ENCODE measurements at places on chromosomes 4 and X.
A peak's percentile ranks its signal among the peaks of the same experiment; 100 is the strongest.

DNA sequence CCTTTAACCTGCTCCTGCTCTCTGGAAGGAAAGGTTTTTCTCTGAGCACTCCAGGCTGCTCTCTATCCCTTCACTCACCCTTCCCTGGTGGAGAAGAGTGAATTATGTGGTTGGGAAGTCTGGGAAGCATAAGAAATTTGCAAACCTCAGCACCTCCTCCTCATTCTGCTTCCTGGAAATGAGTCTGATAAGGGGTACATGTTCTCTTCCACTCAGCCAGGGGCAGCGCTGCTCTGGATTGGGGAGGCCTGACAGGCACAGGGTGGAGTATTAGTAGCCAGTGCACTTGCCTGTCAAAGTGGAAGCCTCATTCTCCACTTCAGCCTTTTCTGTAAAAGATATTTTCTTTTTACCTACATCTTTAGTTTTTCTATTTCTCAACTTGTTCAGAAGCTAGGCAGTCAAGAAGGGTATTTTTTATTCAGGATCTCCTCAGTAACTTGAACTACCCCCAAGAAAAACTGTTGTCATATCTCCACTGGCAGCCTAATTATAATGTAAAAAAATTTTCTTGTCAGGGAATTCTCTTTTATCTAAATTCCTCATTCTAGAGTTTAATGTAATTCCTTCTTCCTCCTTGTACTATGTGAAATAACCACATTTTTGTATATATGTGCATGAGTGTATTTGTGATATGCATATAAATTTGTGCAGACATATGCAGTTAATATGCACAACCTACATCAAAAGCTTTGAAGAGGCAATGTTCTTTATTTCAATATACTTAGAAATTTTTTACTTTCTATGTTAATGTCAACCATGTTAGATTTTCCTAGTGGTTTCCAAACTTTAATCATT, 15.3 kb downstream of the ADAMTS3 start:
- no peak for DNase-seq

DNA sequence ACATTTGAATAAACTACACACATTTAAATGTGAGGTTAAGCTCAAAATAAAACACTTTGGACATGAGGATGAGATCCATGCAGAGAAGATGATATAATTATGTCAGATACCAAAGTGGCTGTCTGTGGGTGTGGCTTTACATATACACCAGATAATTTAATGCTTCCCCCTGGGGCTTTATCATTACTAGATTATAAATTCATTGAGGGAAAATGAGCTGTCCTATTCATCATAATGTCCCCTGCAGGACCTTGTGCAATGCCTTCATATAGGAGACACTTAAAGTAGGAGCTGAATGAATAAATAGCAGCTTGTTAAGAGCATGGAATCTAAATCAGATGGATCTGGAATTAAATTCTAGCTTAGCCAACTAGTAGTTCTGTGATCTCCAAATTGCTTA, 49.7 kb downstream of the OTC start:
- DNase-seq: no peak

DNA sequence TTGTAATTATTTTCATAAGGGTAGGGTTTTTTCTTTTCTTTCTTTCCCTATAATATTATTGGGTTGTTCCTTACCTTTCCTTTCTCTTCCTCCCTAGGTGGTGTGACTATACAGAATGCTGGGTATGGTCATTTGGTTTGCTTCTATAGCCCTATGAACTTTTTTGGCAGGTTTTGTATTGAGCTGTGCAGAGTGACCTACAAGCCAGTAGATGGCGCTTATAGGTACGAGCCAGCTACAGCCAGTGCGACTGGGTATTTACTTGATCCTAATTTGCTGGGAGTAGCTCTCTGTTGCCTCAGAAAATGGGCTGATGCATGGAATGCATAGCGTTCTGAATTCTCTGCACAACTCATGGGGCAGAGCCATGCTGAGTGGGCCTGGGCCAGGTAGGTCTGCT, 423.3 kb downstream of the MAGEE1 start:
- DNase-seq: no peak

DNA sequence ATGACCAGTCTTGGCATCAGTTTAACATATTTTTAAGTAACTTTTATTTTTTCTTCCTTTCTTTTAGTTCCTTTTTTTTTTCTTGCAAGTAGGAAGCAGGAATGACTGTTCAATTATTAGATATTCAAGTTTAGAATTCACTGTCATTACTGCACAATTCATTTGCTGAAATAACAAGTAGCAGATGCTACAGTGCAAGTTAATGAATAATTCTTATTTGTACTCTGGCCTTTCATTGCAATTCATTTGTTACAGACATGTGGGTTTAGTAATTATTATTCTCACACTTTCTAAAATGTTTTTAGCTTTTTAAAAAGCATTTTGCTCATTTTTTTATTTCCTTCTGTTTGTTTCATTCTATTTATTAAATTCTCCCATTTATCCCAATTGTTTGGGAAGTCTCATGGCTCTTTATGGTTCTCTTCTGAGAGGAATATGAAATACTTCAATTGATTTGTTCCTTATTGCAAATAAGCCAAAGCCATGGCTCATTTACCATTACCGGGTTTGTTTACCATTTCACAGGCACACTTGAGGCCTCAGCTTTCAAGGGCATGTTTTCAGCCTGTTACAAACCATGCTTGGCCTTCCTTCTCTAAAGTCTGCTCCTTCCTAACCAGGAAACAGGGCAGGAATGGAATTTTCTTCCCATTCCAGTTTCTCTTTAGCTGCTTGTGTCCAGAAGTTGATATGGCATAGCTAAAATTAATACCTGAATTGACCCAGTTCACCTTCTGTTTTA, 4.6 kb upstream of the DCAF4L1 start:
- no peak for DNase-seq

DNA sequence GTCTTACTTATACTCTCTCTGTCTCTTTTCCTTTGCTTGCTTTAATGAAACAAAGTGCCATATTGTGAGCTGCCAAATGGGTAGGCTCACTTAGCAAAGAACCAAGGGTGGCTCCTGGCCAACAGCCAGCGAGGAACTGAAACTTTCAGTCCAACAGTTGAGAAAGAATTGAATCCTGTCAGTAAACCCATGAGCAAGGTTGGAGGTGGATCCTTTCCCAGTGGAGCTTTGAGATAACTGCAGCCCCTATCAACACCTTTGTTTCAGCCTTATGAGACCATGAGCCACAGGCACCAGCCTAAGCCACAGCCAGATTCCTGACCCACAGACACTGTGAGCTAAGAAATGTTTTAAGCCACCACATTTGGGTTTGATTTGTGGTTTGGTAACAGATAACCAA, 362.2 kb downstream of the PDGFC start:
- peak; percentile 48 for DNase-seq

- no peak for DNase-seq
Observed at GRCh38 chr4:7549866-7550265, 115.1 kb upstream of the PSAPL1 start.

GRCh38 chrX:13401724-13402123, 81.9 kb upstream of the ATXN3L start:
- DNase-seq: no peak

DNA sequence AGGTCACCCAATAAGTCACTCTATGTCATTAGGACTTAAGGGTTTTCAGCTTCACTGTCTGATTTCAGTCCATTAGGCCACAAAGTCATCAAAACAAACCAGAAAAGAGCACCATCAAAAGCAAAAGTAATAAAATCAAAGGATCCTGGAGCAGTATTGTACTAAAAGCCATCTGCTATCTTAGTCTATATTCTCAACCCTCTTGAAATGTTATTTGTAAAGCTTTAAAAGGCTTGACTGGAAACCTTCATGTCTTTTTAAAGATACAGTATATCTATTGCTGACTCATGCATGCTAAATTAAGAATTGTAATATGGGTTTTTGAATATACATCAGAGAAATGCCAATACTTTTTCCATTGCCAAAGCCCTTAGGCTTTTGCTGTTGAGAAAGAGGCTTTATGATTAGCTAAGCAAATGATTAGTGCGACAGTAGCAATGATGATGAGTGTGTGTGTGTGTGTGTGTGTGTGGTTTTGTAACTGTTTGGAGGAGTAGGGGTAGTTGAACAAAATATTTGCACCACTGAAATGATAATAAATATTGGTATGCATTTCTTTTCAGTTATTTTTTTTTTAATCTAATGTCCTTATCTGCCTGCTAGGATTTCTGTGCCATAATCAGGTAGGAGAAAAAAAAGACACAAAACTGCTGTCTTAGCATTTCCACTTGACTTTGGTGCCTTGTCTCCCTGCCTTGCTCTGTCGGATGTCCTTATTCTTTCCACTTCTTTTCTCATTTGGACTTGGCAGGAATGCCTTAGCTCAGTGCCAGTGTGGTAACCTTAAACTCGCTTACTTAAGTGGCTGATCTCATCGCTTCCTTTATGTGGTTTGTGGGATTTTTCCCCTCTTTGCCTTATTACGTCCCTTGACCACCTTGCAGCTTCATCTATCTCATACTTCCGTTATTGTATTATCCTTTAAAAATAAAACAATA, 119.7 kb downstream of the PCDH7 start:
- DNase-seq: no peak

- DNase-seq: no peak
Observed at GRCh38 chr4:174928575-174929253, 10.6 kb downstream of the ADAM29 start.

DNA sequence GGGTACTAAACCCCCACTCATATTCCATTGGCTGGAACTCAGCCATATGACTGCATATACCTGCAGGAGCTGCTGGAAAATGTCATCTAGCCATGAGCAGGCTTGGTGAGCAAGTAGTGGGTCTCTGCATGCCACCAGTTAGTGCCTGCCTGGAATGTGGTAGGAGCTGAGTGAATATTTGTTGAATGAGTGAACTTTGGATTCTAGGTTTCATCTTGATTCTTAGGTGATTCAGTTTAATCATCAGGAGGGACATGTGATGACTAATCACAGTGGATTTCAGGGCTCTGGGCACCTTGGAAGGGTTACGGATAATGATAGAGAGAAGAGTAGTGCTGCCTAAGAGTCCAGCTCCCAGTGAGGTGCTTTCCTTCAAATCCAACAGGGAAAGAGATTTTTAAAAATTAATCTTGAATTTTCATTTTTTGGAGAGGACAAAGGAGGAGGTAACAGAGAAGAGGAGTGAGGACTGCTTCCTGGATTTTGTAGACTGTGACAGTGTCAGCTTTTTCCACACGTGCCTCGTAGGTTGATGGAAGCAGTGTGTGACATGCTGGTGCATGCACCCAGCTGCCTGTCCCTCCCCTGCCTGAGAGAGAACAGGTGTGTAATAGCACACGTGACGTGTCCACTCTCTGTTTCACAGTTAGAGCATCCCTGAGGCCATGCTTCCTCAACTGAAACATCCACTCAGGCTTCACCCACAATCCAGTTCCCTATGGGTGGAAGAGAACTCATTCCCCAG, 30.4 kb downstream of the NHS start:
- DNase-seq: no peak

DNA sequence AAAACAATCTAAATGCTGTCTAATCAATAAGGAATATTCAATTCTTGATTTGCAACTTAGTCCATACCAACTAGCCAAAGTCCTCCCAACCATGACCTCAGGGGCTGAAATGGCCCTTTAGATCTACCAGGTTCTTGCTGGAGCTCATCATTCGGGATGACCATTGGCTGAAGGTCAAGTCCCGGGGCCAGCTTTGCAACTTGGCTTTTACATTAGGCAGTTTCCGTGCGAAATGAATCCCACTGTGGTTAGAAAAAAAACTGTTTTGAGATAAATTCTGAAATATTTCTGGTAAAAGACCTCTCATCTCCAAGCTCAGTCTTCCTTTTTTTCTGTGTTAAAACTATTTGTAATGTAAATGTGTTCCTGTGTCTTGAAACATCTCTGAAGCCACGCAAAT, 178.6 kb downstream of the TENM3 start:
- no peak for DNase-seq

- DNase-seq: no peak
Observed at GRCh38 chr4:48831532-48832030, 693 bp downstream of the OCIAD1 start.

GRCh38 chr4:152719801-152720556, 40.2 kb upstream of the TMEM154 start:
- no peak for DNase-seq

GRCh38 chrX:42531441-42531840, 246.5 kb downstream of the PPP1R2C start:
- DNase-seq: no peak

DNA sequence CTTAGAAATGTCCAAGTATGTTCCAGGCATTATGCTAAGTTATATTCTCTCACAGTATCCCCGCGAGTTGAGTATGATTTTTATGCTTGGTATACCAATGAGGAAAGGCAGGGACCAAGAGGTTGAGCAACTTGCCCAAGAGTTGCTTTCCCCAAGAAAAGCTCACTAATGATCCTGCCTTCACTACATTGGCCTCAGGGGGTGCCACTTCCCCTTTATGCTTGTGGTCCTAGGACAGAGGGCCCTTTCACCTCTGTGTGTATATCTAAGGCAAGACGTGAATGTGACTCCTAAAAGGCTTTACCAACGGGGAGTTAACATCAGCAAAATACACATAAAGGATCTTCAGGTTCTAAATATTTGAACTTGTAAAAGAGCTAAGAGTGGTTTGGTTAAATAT, 164.4 kb upstream of the CPEB2 start:
- DNase-seq: no peak
